ENCODE measurements at places on chromosomes 12 and 14. TPM values are rescaled to one million over a fixed set of nuclear protein-coding genes. Genes with fewer than 3 reads are reported as not detected.

Gene SLC2A3
- total RNA-seq = 250 TPM

GRCh38 chr12:63846238-63846967 lies 1.9 kb downstream of the SRGAP1 start:
- DNase-seq = no peak

- peak; percentile 83 for DNase-seq
Observed at GRCh38 chr12:48817873-48818830, at the start of gene CACNB3. Gene CACNB3, plus strand, starts transcription at chr12:48818496. Its CDS starts 434 bp downstream, at chr12:48818930.

DNA sequence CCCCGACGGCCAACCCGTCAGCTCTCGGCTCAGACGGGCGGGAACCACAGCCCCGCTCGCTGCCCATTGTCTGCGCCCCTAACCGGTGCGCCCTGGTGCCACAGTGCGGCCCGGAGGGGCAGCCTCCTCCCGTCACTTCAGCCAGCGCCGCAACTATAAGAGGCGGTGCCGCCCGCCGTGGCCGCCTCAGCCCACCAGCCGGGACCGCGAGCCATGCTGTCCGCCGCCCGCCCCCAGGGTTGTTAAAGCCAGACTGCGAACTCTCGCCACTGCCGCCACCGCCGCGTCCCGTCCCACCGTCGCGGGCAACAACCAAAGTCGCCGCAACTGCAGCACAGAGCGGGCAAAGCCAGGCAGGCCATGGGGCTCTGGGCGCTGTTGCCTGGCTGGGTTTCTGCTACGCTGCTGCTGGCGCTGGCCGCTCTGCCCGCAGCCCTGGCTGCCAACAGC lies at the start of gene WNT1:
WNT1 (plus strand) TSS at position 32 of the 450 bp plus-strand sequence; CDS start at position 361, 329 bp downstream.
- DNase-seq = peak; percentile 59

GRCh38 chr12:123741937-123742572 lies 20.0 kb upstream of the DNAH10 start:
- DNase-seq = peak; percentile 69

DNA sequence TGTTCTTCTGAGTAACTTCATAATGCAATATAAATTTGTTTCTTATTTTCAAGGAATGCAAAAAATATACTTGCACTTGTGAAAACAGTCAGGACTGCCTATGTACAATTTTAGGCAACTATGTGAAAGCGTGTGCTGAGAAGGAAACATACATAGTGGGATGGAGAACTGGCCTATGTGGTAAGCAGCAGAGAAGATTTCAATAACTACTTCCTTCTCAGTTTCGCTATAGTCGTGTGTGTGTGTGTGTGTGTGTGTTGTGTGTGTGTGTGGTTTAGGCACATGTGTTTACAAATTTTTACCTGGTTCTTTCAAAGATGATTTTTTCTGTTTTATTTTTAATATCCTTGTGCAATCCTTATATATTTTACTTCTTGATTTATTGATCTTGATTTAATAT lies 211.8 kb downstream of the LRRK2 start:
- DNase-seq = no peak

All from natural killer cell treated with Interleukin-12 subunit alpha and Interleukin-12 subunit beta and Interleukin-15 and Interleukin-18, amount 100 ng/mL, for 72 hours (primary cell).